NB4 (cell line): ENCODE measurements at places on chromosomes 2 and 18.
A peak's percentile ranks its signal among the peaks of the same experiment; 100 is the strongest.

- DNase-seq, result no peak
Observed at GRCh38 chr2:240778426-240778825, 41.6 kb downstream of the KIF1A start.

DNA sequence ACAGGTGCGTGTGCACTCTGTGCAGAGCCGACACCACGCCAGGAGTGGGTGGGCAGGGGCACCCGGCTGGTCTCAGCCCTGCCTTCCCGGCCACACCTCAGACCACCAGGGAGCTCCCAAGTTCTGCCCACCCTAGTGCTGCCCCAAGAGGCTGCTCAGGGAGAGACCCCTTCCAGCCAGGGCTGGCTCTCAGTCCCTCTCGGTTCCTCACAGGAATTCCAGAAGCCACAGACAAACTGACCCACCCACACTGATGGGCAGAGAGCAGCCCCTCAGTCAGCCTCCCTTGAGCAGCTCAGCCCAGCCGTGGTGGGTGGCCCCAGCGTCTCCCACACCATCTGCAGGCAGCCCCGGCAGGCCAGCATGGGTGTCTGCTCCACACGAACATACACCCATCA lies 33.8 kb downstream of the GPC1 start:
- no peak for DNase-seq

DNA sequence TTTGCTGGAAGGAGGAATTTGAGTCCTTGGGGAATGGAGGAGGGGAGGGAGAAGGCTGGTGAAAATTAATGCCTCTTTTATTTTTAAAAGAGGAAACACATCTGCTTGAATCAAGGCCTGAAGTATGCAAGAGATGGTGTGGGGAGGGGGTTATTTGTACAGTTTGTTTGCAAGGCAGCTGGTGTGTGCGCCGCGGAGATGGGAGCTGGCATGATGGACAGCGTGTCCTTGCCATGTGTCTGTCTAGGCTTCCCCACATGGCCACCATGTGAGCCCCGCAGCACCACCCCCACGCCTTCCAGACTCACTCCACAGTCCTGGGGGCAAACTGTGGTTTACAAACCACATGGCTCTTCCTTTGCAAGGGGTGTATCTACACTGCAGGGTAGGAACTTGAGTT lies 154.8 kb upstream of the APCDD1 start:
- peak; percentile 55 for DNase-seq

- DNase-seq, result no peak
Observed at GRCh38 chr18:25420077-25420825, 68.3 kb upstream of the ZNF521 start.

DNA sequence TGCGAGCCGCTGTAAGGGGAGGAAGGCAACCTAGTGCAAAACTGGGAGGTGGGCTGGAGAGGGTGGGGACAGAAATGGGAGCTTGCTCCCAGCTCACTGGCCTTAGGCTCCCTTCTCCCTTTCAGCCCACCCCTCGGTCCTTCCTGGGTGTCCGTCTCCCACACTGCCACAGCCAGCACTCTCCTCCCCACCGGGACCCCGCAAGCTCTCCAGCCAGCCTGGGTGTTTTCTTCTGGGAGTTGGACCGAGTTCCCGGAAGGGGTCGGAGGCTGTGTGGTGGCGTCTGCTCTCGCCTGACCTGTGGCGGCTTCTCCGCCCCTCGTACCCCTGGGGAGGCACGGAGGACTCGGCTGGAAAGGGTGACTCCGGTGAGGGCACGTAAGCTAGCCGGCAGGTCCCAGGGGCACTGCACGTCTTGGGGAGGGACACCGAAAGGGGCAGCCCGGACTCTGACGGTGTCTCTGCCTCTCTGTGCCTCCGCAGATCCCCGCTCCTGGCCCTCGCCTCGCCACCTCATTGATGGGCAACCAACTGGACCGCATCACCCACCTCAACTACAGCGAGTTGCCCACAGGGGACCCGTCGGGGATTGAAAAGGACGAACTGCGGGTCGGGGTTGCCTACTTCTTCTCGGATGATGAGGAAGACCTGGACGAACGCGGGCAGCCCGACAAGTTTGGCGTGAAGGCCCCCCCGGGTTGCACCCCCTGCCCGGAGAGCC lies 1.1 kb downstream of the LRATD1 start:
- no peak for DNase-seq

- DNase-seq, result no peak
Observed at GRCh38 chr2:232885264-232885961, 15.3 kb downstream of the SNORC start.

DNA sequence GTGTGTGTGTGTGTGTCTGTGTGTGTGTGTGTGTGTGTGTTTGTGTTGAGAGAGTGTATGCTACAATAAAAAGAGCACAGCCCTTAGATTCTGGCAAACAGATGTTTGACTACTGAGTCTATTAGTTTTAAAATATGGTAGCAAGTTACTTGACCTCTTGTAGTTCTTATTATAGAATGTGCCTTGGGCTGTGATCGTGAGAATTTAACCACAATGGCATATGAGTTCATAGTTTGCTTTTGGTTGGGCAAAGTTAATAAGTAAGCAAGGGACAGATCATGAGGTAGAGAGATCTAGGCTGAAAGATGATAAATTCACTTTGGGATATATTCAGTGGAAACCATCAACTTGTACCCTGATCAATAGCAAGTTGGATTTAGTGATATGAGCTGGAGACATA lies 334.3 kb upstream of the VWC2L start:
- DNase-seq, result no peak

GRCh38 chr2:65483763-65484162 lies 51.4 kb upstream of the SPRED2 start:
- no peak for DNase-seq

DNA sequence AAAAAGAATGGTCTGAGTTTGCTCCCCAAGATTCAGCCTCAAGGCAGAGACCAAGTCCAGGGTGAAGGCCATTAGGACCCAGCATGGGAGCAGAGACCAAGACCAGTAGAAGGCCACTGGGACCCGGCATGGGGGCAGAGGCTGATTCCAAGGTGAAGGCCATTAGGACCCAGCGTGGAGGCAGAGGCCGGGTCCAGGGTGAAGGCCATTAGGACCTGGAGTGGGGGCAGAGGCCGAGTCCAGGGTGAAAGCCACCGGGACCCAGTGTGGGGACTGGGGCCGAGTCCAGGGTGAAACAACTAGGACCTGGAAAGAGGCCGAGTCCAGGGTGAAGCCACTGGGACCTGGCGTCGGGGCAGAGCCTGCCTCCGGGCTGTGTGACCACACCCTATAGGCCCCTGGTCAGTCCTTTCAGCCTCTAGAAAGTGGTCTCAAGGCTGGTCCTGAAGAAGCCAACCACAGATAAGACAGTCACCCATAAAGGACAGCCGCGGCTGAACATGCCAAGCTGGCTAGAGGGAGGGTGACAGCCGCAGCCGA lies 113.8 kb upstream of the SALL3 start:
- no peak for DNase-seq

DNA sequence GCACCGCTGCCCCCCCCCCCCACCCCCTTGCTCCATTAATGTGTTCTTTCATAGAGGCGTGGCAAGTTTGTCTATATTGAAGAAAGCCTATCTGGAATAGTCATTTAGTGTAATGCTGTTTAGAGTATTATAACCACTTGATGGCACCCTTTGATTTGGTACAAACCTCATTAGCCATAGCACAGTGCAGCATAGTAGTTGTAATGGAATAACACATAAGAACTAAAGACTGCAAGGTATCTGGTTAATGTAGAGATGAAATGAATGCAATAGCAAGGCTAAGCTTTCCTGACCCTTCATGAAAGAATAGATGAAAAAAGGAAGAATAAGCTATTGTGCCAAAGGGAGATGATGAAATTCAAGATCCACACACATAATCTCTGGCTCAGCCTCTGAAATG lies 81.9 kb downstream of the EHBP1 start:
- peak; percentile 58 for DNase-seq

DNA sequence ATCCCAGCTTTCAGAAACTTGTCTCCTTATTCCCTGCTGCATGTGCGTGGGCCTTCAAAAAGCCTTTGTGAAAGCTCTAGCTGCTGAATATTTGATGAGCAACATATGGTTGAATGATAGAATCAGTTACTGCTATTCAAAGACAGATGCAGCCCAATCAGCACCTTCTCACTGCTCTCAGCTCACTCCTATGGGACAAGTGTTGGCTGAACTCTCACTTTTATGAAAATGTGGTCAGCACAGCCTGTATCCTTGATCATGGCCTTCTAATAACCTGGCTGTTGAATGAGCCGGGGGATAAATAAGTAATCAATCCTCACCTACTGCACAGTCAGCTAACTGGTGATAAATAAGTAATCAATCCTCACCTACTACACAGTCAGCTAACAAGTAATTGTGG lies 103.2 kb downstream of the PIEZO2 start:
- DNase-seq, result no peak

DNA sequence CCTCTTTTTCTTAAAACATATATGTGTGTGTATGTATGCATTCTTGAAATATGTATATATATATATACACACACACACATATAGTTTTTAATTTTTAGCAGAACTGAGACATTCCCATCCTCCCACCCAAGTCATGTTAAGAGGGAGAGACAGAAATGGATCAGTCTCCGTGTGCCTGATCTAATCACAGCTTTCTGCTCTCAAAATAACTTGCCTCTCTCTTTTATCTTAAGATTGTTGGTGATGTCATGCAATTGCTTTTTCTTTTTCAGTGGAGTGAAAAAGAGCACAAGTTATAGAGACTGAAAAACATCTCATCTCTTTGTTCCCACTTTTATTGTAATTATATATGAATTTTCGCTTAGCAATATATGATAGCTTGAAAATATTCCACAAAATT lies 279.9 kb upstream of the DOK6 start:
- DNase-seq, result no peak

DNA sequence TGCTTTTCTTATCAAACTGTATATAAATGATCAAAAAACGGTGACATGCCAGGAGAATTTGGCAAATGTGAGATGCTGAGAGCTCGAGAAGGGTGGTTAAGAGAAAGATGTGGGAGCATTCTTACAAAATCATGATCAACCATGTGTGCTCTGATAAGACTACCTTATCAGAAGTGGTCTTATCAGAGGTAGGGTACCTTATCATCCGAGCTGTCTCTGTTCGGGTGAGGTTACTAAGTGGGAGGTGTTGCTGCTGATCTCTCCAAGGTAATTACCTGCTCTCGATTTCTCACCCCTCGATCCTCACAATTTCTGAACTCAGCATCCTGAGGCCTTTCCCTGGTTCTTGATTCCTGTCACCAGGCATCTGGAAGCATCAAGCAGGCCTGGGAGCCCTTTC lies 813.0 kb upstream of the ID2 start:
- no peak for DNase-seq

DNA sequence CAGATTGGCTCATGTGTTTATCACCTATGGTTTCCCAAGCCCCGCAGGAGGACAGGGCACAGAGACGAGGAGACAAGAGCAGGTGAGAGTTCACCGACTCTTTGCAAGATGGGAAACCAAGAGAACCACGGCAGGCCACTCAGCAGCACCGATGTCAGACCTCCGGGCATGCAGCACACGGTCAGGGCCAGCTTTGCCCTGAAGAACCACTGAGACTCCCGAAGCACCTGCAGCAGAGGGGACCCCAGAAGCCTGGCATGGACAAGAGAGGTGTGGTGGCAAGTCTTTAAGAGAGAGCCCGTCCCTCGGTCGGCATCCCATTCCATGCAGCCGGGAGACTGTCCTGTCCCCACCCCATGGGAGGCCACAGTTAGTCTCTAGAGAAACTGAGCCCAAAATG lies 36.6 kb upstream of the TAF1B start:
- DNase-seq, result no peak

- DNase-seq, result no peak
Observed at GRCh38 chr2:169507698-169508097, 1.8 kb upstream of the KLHL41 start.

- DNase-seq, result peak; percentile 42
Observed at GRCh38 chr2:42135381-42136312, 33.5 kb upstream of the EML4 start.

DNA sequence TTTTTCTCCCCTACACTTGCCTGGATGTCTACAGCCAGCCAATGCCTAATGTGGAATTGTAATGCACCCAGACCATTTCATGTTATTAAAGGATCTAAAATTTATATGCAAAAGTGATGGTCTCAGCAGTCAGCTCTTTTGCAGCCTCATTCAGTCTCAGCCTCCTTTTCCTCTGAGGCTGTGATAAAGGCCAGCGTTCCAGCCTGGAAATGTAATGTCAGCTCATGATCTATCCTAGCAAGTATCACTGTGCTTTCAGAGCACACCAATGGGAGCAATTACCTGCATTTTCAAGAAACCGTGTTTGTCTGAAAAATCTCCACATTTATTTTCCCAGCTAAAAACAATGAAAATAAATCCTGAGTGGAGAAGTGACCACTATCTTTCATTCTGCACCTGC lies 274.6 kb downstream of the CDH20 start:
- DNase-seq, result no peak

- DNase-seq, result peak; percentile 9
Observed at GRCh38 chr2:224175538-224175937, 136.5 kb upstream of the SERPINE2 start.

DNA sequence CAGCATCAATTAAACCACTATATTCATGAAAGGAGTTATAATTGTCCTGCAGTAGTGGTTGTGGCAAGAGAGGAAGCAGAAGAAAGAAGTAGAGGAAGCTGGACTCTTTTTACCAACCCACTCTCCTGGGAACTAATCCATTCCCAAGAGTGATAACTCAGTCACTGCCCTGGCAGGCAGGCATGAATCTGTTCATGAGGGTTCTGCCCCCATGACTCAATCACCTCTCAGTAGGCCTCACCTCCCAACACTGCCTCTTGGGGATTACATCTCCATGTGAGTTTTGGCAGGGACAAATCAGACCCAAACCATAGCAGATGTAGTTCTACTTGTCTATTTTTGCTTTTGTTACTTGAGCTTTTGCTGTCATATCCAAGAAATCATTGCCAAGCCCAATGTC lies 232.7 kb upstream of the MAP2 start:
- DNase-seq, result peak; percentile 26

- DNase-seq, result no peak
Observed at GRCh38 chr2:237378650-237379049, 35.3 kb downstream of the COL6A3 start.

- DNase-seq, result no peak
Observed at GRCh38 chr2:84486441-84487115, 27.5 kb upstream of the SUCLG1 start.

DNA sequence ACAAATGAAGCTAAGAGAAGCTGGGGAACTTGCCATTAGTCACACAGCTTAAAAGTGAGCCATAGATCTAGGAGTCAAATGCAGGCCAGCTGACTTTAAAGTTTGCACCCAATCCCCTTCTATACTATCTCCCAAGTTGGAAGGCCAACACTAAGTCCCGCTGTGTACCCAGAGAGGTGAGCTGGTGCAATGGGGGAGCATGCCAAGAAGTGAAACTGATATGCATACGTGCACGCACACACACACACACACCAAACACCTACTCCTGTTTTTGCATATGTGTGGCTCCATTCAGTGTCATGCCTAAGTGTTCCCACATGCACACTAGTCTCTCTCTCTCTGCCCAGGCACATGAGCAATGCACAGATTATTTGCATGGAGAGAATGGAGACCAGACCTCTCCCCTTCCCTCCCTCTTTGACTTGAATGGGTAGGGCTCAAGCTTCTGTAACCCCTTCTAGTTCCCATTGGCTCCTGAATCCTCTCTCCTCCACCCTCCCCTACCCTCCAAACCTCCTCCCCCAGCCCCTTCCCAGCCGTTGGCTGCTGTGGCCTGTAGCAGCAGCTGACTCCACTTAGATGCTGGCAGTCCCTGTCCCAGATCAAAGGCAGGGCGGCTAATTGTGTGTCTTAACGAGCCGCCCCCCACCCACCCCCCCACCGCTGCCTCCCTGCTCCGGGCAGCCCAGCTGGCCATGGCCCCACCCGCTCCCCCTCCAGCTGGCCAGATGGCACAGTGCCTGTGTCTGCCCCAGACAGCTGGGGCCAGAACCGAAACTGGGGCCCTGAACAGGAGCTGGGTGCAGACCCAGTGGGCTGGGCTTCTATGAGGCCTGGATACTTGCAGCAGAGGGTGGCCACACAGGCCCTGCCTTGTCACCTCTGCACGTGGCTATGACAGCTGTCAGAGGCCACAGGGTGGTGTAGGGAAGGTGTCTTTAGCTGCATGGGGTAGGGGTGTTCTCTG lies 5.6 kb downstream of the WNT10A start:
- DNase-seq, result no peak
